Fibroblast of lung (primary cell): ENCODE measurements at places on chromosomes 11 and 22.
A peak's percentile ranks its signal among the peaks of the same experiment; 100 is the strongest.

DNA sequence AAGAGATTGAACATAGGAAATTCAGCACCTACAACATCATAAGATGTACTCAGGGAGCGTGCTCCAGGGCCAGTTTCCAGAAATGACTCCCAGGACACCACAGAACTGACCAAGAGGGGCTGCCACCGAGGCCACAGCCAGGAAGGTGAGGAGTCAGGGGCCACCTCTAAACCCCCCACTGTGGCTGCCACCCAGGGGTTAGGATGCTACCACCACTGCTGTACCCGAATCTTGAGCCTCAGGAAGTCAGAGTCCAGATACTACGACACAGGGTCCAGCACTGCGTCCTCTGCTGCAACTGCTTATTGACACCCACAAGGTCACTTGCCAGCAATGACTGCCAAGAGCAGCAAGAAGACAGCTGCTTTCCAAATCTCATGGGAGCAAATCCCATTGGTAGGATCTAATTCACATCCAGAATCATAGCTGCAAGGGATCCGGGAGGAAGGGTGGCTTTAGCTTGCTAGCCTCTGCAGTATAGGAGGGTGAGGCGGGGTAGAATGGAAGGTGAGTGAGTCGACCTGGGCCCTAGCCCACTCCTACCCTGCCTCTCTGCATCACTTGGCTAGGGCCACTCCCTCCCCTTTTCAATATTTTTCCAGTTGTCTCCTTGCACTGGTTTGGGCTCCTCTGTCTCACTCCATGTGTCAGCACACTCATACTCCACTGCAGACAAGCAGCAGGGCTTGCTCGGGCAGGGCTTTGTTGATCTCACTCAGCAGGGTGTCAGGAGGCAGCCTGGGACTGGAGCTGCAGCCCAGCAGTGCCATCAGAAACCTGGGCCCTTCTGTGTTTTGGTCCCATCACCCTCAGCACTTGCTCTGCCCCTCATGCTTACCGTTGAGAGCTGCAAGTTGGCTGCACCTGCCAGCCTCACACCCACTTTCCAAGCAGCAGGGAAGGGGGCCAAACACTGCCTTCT is 18.1 kb upstream of the CYTH4 start:
- no peak for DNase-seq

DNA sequence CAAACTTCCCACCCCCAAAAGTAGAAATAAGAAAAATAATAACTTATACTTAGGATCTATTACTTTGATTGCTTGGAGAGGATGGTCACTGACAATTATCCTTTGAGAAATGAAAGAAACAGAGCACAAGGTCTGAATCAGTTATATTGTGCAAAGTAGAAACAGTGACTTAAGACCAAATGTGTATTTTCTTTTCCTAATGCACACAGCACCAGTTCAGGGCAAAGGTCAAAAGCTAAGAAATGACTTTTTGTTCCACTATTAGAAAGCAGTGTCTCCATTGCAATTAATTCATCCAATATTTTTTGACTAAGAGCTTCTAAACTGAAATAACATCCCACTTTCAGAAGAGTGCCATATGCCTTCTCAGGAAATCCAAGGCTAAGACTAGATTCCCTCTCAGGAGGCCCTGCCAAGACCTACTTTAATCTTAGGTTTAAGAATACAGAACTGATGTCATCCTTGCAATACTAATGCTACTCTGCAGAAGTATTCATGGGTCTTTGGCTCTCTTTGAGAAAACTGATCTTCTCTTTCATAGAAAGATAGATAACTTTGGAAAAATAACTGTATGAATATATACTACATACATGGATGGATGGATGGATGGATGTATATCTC is 147.0 kb downstream of the APOL5 start:
- no peak for DNase-seq

DNA sequence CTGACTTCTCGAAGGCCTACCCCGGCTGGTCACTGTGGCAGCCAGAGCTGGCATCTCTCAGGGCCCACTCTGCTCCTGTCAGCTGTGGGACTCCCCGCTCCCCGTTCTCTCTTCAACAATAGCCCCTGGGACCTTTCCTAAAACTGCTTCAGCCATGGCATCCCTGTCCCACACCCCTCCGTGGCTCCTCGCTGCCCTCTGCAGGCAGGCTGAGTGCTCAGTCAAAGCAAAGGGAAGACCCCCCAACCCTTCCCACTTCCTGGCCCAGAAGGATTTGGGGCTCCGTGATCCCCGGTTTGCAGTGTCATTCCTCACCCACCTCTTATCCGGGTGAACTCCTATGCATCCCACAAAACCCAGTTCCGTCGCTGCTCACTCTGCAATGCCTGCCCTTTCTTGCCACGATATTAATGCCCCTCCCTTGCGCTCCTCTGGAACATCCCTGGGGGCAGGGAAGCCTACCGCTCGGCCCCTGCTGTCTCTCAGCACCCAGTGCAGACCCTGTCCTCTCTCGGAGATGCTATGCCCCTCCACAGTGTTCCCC is 1.6 kb upstream of the TH start:
- no peak for DNase-seq

- peak; percentile 16 for DNase-seq
These were observed 40.0 kb upstream of the SORL1 start for GRCh38 chr11:121412000-121412587.

GRCh38 chr22:30253205-30253852 is 6.8 kb upstream of the LIF start:
- peak; percentile 82 for DNase-seq
